ENCODE measurements at places on chromosomes 12 and 14. TPM values are rescaled to one million over a fixed set of nuclear protein-coding genes. Genes with fewer than 3 reads are reported as not detected.

DNA sequence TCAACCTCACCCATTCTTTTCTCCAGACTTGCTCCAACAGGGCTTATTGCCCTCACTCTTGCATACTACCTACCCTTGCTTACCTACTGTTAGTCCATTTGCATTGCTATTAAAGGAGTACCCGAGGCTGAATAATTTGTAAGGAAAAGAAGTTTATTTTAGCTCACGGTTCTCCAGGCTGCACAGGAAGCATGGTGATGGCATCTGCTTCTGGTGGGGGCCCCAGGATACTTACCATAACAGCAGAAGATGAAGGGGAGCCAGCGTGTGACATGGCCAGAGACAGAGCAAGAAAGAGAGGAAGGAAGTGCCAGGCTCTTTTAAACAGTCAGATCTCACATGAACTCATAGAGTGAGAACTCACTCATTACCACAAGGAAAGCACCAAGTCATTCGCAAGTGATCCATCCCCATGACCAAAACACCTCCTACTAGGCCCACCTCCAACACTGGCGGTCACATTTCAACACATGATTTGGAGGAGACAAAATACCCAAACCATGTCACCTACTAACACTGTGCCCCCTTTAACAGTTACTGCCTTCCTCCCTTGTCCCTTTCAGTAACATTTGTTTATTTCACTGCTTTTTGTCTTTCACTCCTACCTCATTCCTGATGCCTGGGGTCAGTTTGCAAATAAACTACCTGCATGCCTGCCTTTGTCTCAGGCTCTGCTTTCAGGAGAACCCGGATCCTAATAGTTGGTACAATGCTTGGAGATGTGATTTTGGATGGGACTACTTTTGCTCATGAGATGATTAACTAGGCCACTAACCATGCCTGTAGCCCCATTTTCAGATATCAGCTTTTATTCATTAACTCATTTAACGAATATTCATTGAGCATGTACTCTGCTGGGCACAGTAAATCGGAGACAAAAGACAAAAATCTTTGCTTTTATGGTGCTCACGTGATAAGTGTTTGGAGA, 41.6 kb upstream of the CSRP2 start:
- DNase-seq: no peak
- H3K27ac ChIP-seq: no peak overlapping the region
- H3K4me3 ChIP-seq: no peak overlapping the region
- H3K4me1 ChIP-seq: peaks cover 10% of the 10 kb centered on the region
- no peaks in the 10 kb centered on the region for H3K36me3 ChIP-seq

GRCh38 chr14:64233531-64234190, 60.5 kb downstream of the ESR2 start:
- H3K36me3 ChIP-seq: no peaks in the 10 kb centered on the region
- DNase-seq: no peak
- no peak overlapping the region for H3K27ac ChIP-seq
- H3K4me3 ChIP-seq: no peak overlapping the region

DNA sequence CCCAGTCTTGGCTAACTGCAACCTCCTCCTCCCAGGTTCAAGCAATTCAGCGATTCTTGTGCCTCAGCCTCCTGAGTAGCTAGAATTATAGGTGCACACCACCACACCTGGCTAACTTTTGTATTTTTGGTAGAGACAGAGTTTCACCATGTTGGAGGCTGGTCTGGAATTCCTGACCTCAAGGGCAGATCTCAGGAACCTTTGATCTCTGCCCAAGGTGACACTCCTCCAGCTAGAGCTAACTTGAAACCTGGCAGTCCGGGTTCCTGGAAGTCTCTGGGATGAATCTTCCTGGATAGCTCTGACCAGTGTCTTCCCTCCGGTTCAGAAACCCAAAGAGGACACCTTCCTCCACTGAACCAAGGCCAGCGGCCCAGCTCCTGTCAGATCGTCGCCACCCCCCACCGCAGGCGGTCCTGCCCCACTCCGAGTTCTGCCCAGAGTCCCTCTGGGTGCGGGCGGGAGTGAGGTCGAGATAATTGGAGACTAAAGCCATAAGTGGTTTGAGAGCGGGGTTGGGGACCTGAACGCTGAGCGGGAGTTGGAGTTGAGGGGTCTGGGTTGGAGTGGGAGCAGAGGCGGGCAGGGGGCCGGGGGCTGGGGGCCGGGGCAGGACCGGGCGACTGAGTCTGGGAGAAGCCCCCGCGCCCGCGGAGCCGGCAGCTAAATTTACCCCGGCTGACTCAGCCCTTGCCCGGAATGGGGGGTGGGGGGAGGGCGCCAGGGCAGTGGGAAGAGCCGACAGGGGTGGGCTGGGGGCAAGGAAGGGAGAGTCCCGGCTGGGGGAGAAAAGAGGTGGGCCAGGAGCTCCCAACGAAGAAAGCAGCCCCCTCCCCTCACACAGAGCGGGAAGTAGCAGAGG, 4.7 kb downstream of the DDN start:
- no peak for DNase-seq
- H3K4me1 ChIP-seq: peaks cover 11% of the 10 kb centered on the region
- no peak overlapping the region for H3K4me3 ChIP-seq
- H3K27ac ChIP-seq: no peak overlapping the region
- no peaks in the 10 kb centered on the region for H3K36me3 ChIP-seq

GRCh38 chr12:93541578-93542225, 30.8 kb upstream of the SOCS2 start:
- no peak overlapping the region for H3K27ac ChIP-seq
- no peaks in the 10 kb centered on the region for H3K4me1 ChIP-seq
- H3K4me3 ChIP-seq: no peak overlapping the region
- H3K36me3 ChIP-seq: no peaks in the 10 kb centered on the region
- H3K27me3 ChIP-seq: no peaks in the 10 kb centered on the region
- DNase-seq: no peak

The PTPRB gene
- 0.66 TPM for total RNA-seq

DNA sequence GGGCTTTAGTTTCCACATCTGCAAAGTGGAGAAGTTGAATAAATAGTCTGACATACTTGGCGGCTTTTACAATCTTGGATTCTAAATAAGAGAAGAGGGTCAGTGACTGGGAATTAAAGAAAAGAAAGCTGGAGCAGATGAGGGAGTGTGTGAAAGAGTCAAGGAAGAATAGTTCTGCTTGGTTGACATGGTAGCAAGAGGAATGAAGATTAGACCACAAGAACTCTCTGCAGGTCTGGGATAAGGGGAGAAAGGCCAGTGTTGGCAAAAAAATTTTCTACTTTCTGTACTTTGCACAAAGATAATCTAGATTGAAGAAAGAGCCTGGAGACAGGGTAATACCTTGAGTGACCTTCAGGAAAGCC, 5.9 kb downstream of the ITGB7 start:
- H3K36me3 ChIP-seq: no peaks in the 10 kb centered on the region
- no peaks in the 10 kb centered on the region for H3K27me3 ChIP-seq
- no peak for DNase-seq
- H3K4me3 ChIP-seq: no peak overlapping the region
- peaks cover 12% of the 10 kb centered on the region for H3K4me1 ChIP-seq

GRCh38 chr12:2498964-2499500, 295.7 kb upstream of the FKBP4 start:
- peaks cover 92% of the 10 kb centered on the region for H3K27me3 ChIP-seq
- no peak overlapping the region for H3K27ac ChIP-seq
- H3K36me3 ChIP-seq: no peaks in the 10 kb centered on the region
- H3K4me1 ChIP-seq: no peaks in the 10 kb centered on the region

Measured in PC-3 (cell line).